ENCODE measurements at places on chromosomes 1 and 21. TPM values are rescaled to one million over a fixed set of nuclear protein-coding genes. Genes with fewer than 3 reads are reported as not detected.

Gene ILDR2
- total RNA-seq: not detected

Gene EVA1C
- 53.6 TPM for total RNA-seq

Gene ZSWIM5
- 0.71 TPM for total RNA-seq

Gene SHE
- 0.16 TPM for total RNA-seq

Gene FMOD
- total RNA-seq: 0.02 TPM

Data from A549 treated with dexamethasone at 1 μM for 4 hours (cell line).